Heart left ventricle (tissue), 16 donors: ENCODE measurements at places on chromosomes 12 and 14.

- DNase-seq, result peak; percentile 84
These were observed 107.1 kb downstream of the GPR135 start for GRCh38 chr14:59358102-59358501.

DNA sequence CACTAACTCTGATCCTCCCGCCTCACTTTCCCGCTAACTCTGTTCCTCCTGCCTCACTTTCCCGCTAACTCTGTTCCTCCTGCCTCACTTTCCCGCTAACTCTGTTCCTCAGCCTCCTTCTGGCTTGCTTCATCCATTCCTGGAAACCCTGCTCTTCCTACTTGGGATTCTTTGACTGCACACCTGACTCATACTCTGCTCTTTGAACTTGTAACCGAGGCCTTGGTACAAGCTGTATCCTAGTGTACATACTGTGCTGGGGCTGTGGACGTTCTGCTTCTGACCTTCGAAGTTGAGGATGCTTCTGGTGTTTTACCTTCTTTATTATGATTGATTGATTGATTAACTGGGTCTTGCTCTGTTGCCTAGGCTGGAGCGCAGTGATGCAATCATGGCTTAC is 63.2 kb upstream of the RD3L start:
- DNase-seq, result no peak

DNA sequence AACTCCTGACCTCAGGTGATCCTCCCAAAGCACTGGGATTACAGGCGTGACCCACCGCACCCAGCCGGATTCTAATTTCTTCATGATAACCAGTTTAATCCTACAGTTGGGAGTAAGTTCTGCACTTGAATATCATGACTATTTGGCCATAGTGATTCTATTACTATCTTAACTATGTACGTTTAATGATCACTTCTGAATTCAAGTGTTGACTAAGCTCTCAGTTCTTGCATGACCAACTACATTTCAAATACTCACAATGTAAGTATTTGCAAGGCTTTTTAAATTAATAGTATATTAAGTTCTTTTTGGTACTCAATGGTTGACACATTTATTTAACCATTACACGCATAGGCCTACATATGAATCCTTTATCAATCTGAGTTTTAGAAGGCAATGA is 17.4 kb upstream of the VPS33A start:
- no peak for DNase-seq

GRCh38 chr14:95495538-95496025 is 20.9 kb downstream of the SYNE3 start:
- no peak for DNase-seq

- DNase-seq, result no peak
These were observed 297.1 kb downstream of the PDZRN4 start for GRCh38 chr12:41485203-41485602.

- peak; percentile 56 for DNase-seq
These were observed 7.3 kb downstream of the TMEM116 start for GRCh38 chr12:112005419-112006395.

DNA sequence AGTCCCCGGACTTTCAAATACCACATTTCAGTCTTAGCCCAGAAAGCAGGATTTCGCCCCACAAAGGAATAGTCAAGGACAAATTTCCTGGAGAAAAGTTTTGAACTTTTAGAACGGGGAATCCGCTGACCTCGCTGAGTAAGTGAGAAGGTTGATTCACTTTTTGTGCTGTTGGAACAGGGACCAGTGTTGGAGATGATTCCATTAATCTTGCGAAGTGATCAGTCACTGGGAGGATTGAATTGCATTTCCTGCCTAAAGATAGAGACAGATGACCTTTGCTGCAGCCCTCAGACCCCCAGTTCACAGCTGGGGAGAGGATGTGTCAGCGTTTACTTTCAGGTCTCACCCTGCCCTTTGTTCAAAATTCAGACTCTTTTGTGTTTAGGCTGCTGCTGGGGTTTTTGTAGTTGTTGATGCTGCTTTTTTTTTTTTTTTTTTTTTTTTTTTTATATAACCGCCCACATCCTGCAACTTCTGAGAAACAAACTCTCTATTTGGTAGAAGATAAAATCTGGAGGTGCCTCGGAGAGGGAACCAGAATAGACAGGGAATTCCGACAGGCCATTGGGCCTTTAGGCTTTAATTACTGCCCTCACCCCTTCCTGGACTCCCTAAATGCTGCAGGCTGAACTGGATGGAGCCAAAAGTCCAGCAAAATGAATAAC is 9.8 kb upstream of the KDM2B start:
- DNase-seq, result no peak

- no peak for DNase-seq
These were observed 10.6 kb upstream of the DRAM1 start for GRCh38 chr12:101866615-101867373.

GRCh38 chr14:104731320-104732294 is 7.6 kb downstream of the ADSS1 start:
- DNase-seq, result no peak

DNA sequence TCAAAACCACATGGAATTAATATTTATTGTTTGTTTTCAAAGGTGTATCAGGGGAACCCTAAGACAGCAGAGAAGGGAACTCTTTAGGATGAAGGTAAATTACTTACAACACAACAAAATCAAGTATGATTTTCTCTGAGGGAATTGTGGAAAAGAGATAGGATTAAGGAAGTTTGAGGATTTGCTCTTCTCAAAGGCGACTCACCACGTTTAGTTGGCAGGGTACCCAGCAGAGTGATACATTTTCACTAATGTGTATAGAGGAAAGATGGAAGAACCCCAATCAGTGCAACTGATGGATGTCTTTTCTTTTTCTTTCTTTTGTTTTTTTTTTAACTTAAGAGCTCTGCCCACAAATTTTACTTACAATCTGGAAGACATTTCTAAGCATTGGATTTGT is 499.2 kb downstream of the CCER1 start:
- DNase-seq, result no peak

DNA sequence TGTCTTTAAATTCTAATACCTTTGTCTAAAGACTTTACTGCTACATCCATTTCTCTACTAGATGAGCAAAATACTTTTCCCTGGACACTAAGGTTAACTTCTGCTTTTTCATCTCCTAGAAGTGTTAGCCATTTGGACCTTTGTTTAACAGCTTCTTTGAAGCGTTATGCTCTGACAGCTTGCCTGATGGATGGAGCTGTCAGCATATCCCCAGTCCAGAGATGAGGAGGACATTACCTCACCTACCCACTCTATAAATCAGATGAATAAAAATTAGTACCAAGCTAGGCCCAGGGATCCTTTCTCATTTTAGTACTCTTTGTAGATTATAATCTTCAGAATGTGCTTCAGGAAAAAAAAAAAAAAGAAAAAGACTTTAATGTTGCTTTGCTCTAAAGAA is 222.7 kb downstream of the PELI2 start:
- no peak for DNase-seq

GRCh38 chr14:103518422-103519042 is 4.1 kb downstream of the CKB start:
- peak; percentile 85 for DNase-seq

DNA sequence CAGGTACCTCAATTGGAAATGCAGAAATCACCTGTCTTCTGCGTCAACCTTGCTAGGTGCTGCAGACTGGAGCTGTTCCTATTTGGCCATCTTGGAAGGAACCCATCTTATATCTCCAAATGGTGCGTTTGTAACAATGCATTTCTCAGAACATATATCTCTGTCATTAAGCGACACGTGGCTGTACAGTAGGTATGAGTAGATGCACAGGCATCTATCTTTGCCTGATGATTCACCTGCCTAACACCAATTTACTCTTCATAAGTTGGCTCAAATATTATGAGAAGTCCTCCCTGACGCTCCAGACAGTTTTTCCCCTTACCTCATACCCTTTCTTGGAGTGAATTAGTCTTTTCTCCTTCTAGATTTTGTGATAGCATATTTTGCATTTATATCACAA is 44.2 kb downstream of the GPR137C start:
- DNase-seq, result no peak

DNA sequence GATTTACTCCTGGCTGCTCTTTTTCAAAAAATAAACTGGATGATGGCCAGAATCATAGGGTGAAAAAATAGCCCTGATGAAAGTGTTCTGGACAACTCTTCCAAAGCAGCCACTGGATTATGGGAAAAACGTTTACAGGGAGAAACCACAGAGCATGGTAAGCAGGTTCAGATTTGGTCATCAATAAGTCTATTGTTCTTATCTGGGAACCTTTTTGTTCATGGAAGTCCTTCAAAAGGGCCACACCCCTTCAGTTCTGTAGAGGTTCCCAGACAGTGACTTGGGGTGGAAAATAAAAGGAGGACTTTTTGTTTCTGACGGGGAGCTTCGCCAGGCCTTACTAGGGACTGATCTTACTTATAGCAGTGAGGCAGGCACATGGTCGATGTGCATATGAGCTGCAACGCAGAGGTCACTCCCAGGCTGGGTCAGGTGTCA is 117.4 kb upstream of the SLC38A2 start:
- no peak for DNase-seq

- no peak for DNase-seq
These were observed 512 bp downstream of the PDE1B start for GRCh38 chr12:54549774-54550451.

- DNase-seq, result no peak
These were observed 9.5 kb upstream of the RAB35 start for GRCh38 chr12:120125792-120126634.

DNA sequence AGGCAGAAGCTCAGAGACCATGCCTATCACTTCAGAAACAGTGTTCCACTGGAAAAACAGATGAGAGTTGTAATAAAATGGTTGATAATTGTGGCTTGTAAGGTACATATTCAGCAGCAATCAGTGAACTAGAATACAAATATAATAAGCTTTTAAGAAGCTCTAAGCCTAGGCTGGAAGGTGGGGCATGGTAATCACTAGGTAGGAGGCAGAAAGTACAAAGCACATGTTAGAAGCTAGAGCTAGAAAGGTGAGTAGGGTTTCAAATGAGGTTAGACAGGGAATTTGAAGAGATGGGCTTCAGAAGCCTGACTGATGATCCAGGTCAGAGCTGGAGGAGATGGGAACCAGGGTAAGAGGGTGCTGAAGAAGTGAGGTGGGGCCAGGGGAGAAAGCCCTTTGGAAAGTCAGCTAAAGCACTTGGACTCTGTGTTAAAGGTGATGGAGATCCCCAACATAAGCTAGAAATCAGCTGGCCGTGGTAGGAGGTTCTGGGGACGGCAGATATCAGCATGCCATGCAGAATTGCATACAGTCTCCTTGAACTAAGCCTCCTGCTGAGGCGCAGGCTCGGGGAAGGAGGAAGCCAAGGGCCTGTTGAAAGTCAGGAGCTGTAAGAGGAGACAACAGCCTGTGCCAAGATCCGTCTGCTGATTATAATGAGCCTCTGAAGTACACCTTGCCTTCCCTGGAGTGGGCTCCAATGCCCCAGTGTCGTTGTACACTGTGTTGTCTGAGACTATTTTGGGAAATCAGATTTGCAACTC is 659.4 kb downstream of the BCL11B start:
- no peak for DNase-seq

DNA sequence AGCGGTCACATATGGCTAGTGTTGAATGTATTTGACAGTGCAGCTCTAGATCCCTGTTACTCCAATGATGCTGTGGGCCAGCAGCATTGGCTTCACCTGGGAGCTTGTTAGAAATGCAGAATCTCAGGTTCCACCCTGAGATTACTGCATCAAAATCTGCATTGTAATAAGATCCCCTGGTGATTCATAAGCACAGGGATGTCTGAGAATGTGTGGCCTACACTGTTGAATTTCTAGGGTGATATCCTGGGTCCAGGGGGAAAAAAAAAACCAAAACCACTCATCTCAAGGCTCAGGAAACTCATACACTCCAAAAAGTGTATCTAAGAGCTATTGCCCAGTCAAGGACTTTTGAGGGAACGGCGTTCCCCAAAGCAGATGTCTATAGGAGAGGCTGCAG is 196.8 kb downstream of the PPM1H start:
- no peak for DNase-seq

DNA sequence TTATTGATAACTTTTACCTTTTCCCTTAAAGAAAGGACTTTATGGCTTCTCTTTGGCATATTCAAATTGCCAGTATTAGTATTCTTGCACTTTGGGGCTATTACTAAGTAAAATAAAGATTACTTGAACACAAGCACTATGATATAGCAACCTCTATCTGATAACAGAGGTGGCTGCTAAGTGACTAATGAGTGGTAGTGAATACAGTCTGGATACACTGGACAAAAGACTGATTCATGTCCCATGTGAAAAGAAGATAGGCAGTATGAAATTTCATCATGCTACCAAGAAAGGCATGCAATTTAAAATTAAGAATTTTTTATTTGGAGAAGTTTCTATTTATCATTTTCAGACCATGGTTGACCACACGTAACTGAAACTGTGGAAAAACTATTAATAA is 399.9 kb downstream of the FSCB start:
- no peak for DNase-seq

DNA sequence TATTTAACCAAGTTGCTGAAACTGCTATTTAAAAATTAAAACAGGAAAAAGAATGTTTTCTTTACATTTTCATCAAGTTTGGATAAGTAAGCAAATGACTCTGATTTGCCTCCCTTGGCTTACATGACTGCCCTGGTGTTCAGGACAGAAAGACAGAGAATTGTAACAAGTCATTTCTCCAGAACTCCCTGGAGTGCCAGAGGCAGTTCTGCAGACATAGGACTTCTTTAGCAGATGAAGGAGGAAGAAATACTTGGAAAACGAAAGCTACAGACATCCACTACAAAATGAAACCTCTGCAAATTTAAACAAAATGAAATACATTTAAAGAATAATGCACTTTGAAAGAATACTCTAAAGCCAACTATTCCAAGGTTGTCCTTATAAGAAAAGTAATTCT is 253.9 kb downstream of the LRFN5 start:
- no peak for DNase-seq

GRCh38 chr14:104105071-104105821 is 19.7 kb downstream of the ASPG start:
- DNase-seq, result peak; percentile 8

GRCh38 chr12:4164559-4165558 is 108.7 kb upstream of the CCND2 start:
- peak; percentile 70 for DNase-seq

GRCh38 chr12:120640861-120641833 is 721 bp downstream of the CABP1 start:
- DNase-seq, result peak; percentile 66

GRCh38 chr12:65259501-65259900 is 19.0 kb upstream of the MSRB3 start:
- DNase-seq, result no peak

GRCh38 chr14:99779751-99780150 is 13.5 kb upstream of the EML1 start:
- DNase-seq, result no peak

GRCh38 chr14:71583705-71584104 is 348.5 kb upstream of the RGS6 start:
- DNase-seq, result no peak

GRCh38 chr14:70601162-70601561 is 707 bp upstream of the MED6 start:
- no peak for DNase-seq
